ENCODE measurements at places on chromosomes 12 and 14. TPM values are rescaled to one million over a fixed set of nuclear protein-coding genes. Genes with fewer than 3 reads are reported as not detected.

Gene VRTN
- not detected for total RNA-seq

Gene SLC22A17
- 19.5 TPM for total RNA-seq

Gene IL22
- not detected for total RNA-seq

Gene ACSM4
- not detected for total RNA-seq
